ENCODE measurements at places on chromosomes 2 and 18.

- peak; percentile 30 for DNase-seq
Measured at GRCh38 chr2:130807659-130808385, 28.9 kb upstream of the ARHGEF4 start.

- DNase-seq = no peak
Measured at GRCh38 chr2:211174631-211175030, 618.2 kb downstream of the CPS1 start.

DNA sequence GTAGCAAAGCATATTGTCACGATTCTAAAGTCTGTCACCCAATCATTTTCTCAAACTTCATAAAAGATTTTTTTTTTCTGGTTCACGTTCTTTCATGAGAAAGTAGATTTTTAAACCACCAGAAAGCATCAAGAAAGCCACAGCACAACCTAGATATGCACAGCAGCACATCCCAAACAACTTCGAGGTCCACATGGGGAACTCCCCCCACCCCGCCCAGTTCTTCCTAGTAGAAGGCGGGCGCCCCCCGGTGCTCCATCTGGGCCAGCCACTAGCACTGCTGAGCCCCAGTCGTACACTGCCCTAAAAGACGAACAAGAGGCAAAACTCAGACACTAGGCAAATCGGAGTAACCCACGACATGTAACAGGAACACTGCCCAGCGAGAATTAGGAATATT lies 15.5 kb downstream of the HDLBP start:
- no peak for DNase-seq

- no peak for DNase-seq
Measured at GRCh38 chr2:218035463-218036100, 32.8 kb upstream of the TNS1 start.

DNA sequence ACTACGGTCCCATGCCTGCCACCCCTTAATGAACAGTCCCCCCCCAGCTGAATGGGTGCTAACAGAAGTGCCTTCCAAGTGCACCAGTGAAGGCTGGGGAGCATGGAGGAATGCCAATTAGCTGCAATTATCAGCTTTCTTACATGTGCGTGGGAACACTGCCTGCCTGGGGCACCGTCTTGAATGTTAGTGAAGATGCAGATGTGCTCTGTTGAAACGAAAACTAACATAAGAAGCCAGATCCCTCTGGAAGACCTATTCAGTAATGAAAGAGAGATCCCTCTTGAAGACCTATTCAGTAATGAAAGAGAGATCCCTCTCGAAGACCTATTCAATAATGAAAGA lies 154.5 kb downstream of the CLIP4 start:
- no peak for DNase-seq

GRCh38 chr18:56021136-56021808 lies 433.3 kb upstream of the TCF4 start:
- DNase-seq = no peak
